Small intestine (tissue), 16 donors: ENCODE measurements at places on chromosomes 6 and 20. TPM values are rescaled to one million over a fixed set of nuclear protein-coding genes. Genes with fewer than 3 reads are reported as not detected.
A peak's percentile ranks its signal among the peaks of the same experiment; 100 is the strongest.

Gene NAA20
- 46.3 TPM for polyA plus RNA-seq

Gene ENPP5
- 10.4 TPM for polyA plus RNA-seq

Gene EPPIN
- polyA plus RNA-seq: not detected

- DNase-seq: no peak
These were observed 121.1 kb downstream of the SLC24A3 start for GRCh38 chr20:19333563-19333962.

Gene FANCE
- 10.3 TPM for polyA plus RNA-seq

GRCh38 chr6:3603340-3604130, 146.7 kb upstream of the SLC22A23 start:
- DNase-seq: no peak

GRCh38 chr6:25132934-25133333, 146.2 kb upstream of the CARMIL1 start:
- DNase-seq: no peak

DNA sequence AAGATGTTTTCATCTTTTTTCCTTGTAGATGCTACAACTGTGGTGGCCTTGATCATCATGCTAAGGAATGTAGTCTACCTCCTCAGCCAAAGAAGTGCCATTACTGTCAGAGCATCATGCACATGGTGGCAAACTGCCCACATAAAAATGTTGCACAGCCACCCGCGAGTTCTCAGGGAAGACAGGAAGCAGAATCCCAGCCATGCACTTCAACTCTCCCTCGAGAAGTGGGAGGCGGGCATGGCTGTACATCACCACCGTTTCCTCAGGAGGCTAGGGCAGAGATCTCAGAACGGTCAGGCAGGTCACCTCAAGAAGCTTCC, 101.5 kb downstream of the POPDC3 start:
- DNase-seq: no peak

DNA sequence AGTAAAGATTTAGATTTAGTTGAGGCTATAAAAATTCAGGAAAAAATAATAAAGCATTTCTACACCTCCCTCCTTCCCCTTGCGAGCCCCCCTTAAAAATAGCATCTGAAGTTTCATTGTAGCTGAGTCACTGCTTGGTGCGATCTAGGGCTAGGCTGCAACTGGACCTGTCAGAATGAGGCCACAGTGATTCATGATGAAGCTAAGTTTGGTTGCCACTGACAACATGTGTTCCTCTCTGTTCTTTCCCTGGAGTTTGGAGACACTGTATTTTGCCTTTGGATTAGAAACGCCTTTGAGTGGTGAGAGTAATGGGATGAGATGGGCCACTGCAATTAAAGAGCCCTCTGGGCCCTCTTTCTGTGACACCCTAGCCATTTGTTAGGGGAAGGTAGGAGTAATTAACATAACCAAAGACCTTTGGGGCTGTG, 334.1 kb downstream of the NRN1 start:
- DNase-seq: no peak

Gene TCEA2
- 15.8 TPM for polyA plus RNA-seq

Gene WFDC2
- 7.8 TPM for polyA plus RNA-seq

- DNase-seq: no peak
These were observed 190.2 kb downstream of the DTNBP1 start for GRCh38 chr6:15472621-15473020.

DNA sequence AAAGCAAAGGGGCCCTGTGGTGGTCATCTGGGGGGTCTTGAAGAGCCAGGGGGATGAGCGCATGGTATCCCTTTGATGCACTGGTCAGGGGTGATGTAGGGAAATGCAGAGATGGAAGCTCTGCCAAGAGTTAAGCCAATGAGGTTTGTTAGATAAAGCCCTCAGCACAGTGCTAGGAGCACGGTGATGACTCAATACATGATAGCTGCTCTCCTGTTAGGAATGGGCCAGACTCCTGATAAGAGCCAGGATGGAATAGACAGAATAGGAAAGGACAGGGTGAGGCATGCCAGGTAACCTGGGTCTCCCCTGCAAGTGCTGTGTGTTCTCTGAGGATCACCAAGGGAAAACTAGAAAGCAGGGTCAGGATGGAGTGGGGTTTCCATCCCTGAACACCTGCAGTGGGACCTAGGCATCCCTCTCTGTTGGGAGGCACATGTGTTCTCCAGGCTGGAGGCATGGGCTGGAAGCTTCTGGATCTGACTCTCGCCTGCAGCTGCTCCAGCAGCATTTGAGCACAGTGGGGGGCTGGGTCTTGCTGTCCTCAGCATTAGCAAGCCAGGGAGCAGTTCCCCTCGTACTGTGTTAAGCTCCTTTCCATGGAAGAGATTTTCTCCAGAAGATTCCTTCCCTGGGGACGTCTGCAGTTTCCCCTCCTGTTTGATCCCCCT, 71.8 kb upstream of the TIAM2 start:
- DNase-seq: no peak

Gene NQO2
- polyA plus RNA-seq: 82.1 TPM

- peak; percentile 39 for DNase-seq
These were observed 2.0 kb downstream of the SMIM29 start for GRCh38 chr6:34246563-34247391.

GRCh38 chr6:170082531-170083187, 208.2 kb downstream of the DLL1 start:
- no peak for DNase-seq

GRCh38 chr6:80446454-80447045, 340.1 kb downstream of the BCKDHB start:
- DNase-seq: no peak

GRCh38 chr6:138302554-138302953, 75.2 kb upstream of the SMIM28 start:
- no peak for DNase-seq

Gene PPP1R3G
- polyA plus RNA-seq: 0.28 TPM

GRCh38 chr6:116475141-116475540, 14.0 kb downstream of the CALHM6 start:
- DNase-seq: no peak

GRCh38 chr6:71406865-71407860, 118.6 kb downstream of the OGFRL1 start:
- no peak for DNase-seq

Gene OR2J3
- polyA plus RNA-seq: not detected

Gene PIGU
- polyA plus RNA-seq: 6.0 TPM

GRCh38 chr20:22260506-22260905, 323.9 kb downstream of the FOXA2 start:
- no peak for DNase-seq

- no peak for DNase-seq
These were observed 10.1 kb upstream of the SULF2 start for GRCh38 chr20:47795214-47795907.

Gene EYS
- polyA plus RNA-seq: not detected

GRCh38 chr6:127190552-127190951, 72.1 kb downstream of the RSPO3 start:
- DNase-seq: peak; percentile 8

GRCh38 chr6:3977875-3978711, 100.8 kb downstream of the FAM217A start:
- peak; percentile 56 for DNase-seq

GRCh38 chr6:27771235-27771634, 141.0 kb downstream of the OR2B2 start:
- no peak for DNase-seq

- no peak for DNase-seq
These were observed 838.0 kb downstream of the DHX35 start for GRCh38 chr20:39800111-39800510.

Gene ZNF391
- 0.27 TPM for polyA plus RNA-seq

- DNase-seq: no peak
These were observed 44.8 kb upstream of the CTNNBL1 start for GRCh38 chr20:37649017-37649416.

- no peak for DNase-seq
These were observed 12.5 kb upstream of the TREM1 start for GRCh38 chr6:41298785-41299502.

DNA sequence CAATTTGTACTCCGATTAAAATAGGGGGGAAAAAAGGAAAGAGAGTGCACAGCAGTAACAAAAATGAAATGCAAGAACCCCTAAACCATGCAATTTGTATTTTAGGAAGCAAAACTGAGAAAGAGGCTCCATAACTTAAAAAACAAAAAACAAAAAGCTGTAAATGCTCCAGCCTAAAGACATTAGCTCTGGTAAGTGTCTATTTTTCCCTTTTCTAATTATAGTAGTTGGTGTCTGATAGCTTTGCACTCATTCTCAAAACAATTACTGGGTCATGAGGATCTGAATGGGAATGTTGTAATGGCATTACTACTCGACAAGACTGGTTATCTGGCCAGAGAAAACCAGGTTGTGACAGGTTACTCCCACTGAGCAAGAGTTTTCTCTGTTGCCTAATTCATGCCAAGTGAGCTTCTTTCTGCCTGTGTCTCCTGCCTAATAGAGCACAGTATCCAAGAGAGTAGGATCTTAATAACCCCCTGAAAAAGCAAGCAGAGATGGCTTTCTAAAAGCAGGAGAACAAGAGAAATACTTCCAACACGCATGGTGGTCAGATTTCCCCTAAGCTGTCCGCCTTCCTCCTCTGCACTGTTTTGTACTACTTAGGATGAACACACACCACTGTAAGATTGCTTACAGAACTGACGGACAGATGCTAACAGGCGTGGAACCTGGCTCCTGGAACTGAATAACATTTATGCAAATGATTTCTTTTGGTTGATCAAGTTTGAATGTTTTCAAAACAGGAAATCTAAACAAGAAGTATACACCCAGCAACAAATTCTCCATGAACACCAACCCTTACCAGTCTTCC, 86.4 kb downstream of the FKBP5 start:
- DNase-seq: no peak

Gene APOBEC2
- polyA plus RNA-seq: 0.64 TPM

Gene RAET1L
- not detected for polyA plus RNA-seq

DNA sequence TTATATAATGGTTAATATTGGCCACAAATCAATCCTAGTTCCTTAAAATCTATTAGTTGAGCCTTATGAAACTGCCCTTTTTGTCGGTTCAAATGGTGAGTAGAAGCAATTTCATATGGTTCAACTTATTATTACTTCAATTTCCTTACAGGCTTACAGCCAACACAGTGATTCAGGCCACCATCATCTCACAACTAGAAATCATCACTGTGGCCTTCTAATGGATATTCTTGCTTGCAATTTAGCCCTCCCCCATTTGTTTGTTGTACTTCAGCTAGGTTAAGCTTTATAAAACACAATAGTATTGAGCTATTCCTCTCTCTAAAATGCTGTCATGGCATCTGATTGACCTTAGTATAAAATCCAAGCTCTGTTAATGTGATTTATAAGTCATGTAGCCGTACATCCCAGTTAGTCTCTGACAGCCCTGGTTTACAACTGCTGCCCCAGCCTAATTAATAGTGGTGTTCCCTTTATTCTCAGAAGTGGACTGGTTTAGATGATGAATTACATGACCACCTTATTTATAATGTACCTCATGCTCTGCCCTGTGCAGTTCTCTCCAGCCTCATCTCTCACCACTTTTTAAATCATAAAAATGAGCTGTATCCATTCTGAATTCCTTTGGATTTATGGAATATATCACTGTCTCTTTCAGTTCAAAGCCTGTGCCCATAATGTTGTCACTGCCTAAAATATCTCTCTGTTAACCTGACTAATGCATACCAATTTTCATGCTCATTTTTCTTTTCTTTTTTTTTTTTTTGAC, 36.7 kb downstream of the LAMA2 start:
- DNase-seq: no peak

DNA sequence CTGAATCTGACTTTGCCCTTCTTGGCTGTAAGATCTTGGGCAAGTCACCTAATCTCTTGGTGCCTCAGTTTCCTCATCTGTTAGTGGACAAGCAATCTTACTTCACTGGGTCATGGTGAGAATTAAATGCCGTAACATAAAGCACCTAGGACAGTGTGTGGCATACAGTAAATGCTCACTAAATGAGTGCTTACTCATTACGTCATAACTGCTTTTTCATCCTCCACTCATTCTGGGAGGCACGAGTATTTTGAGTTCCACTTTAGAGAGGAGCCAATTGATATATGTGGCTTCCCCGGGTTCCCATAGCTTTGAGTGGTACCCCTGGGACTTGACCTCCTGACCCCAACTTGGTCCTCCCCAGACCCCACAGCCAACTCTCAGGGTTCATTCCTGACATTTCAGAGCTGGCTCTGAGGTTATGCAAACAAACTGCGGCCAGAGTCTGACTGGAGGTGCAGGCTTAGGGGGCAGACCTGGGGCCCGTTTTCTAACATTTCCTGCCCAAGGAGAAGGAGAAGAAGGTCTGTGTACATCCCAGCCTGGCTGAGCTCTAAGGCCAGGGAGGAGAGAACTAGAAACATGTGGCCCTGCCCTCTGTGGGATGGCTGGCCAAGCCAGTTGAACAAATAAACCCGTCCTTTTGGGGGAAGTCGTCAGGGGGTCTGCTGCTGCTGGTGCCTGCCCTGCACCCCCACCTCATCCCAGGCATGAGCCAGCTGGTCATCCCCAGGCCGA, 5.8 kb downstream of the ANGPT4 start:
- no peak for DNase-seq
